Activated CD4-positive, alpha-beta T cell treated with anti-CD3 and anti-CD28 coated beads, Interleukin-2, amount 50 U/mL, for 24 hours (primary cell): ENCODE measurements at places on chromosomes 2 and 18.
A peak's percentile ranks its signal among the peaks of the same experiment; 100 is the strongest.

DNA sequence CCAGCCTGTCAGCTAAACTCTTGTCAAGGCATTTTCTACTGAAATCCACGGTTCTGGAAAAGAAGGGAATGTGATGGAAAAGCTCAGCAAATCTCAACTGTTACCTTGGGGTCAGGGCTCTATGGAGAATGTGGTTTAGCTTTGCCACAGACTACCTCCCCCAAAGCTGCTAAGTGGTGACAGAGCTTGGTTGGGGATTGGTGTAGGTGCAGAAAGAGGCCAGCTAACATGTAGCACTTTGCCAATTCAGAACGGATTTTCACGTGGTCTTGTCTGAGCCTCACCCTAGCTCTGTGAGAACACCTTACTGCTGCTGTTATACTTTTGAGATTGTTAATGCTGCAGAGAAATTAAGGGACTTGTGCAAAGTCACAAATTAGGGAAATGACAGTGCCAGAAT lies 331.1 kb downstream of the RND3 start:
- no peak for DNase-seq

- no peak for DNase-seq
Observed at GRCh38 chr18:28382215-28382879, 205.4 kb upstream of the CDH2 start.

DNA sequence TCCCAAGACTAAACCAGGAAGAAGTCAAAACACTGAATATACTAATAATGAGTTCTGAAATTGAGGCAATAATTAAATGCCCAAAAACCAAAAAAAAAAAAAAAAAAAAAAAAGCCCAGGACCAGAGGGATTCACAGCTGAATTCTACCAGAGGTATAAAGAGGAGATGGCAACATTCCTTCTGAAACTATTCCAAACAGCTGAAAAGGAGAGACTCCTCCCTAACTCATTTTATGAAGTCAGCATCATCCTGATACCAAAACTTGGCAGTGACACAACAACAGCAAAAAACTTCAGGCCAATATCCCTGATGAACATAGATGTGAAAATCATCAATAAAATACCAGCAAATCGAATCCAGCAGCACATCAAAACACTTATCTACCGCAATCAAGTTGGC lies 108.5 kb upstream of the COL3A1 start:
- no peak for DNase-seq

DNA sequence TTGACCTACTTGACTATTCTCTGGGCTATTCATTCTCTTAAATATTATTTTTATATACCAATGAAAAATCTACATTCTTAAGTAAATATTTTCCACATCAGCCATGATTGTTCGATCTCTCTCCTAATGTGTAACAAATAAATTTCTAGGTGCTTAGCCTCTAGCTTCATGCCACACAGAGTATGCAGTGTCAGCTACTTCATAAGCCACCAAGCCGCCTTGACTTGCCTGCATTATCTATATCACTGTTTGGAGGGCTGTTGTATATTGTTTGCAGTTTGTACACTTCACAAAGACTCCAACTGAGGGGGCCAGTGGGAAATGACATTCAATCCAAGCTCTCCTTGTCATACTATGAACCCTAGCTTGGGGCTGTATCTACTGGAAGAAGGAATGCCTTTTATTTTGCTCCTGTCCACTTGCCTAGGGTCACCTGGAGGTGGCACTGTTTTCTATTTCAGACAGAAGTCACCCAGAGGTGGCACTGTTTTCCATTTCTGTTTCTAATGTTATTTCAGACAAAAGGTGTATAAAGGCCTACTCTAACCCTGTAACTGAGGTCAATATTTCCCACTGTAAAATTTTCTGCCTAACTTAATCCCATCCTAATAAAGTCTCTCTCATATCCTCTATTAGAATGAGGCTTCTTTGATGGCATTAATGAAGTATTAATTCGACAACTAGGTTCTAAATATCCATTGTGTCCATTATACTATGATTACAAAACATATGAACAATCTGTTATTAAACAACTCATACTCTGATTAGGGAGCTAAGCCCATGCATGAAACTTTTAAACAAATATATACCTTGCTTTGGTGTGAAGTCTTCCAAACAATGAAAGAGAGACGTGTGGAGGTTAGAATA lies 36.4 kb downstream of the COL5A2 start:
- DNase-seq = peak; percentile 36

DNA sequence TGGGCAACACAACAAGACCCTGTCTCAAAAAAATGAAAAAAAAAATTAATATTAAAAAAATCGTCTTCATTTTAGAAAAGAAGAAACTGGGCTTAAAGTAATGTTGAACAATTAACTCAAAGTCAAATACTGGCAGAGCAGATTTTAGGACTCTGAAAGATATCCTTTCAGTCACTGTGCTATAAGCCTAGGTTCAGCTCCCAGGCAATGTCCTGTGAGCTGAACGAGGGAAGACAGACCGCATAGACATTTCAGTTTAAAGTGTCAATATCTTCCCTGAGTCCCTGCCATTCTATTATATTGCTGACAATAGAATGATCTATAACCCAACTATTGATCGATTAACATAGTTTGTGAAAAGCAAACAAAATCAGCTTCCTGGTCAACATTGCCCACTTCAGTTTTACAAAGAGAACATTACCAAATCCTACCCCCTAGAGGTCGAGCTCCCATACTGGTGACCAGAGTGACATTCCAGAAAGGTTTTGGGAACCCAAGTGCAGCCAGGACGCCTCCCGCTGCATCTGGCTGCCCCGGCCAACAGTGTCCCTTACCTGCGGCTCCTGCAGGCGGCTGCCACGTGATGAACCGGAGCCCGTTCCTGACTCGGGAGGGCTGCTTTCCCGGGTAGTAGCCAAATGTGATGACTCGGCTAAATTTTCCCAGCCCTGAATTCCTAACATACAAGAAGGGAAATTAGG lies 639 bp downstream of the MRO start:
- DNase-seq = no peak
